ENCODE measurements at places on chromosomes 4 and X. TPM values are rescaled to one million over a fixed set of nuclear protein-coding genes. Genes with fewer than 3 reads are reported as not detected.

DNA sequence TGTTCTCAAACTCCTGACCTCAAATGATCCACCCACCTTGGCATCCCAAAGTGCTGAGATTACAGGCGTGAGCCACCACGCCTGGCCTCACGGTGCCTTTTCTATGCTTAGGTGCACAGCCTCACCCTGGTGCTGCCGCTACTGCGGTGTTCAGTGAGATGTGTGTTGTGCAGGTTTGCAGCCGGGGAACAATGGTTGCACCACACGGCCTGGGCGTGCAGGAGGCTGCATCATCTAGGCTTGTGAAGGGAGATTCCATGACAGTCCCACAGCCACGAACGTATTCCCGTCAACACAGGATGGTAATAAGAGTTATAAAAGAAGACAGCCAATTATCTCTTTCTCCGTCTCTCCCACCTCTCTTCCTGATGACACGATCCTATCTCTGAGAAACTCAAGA lies 22.0 kb downstream of the CPLX1 start:
- DNase-seq: no peak

- no peak for DNase-seq
Measured at GRCh38 chrX:23935106-23935505, 27.3 kb downstream of the CXorf58 start.

- no peak for DNase-seq
Measured at GRCh38 chr4:178970433-178971140, 1528.3 kb upstream of the AGA start.

DNA sequence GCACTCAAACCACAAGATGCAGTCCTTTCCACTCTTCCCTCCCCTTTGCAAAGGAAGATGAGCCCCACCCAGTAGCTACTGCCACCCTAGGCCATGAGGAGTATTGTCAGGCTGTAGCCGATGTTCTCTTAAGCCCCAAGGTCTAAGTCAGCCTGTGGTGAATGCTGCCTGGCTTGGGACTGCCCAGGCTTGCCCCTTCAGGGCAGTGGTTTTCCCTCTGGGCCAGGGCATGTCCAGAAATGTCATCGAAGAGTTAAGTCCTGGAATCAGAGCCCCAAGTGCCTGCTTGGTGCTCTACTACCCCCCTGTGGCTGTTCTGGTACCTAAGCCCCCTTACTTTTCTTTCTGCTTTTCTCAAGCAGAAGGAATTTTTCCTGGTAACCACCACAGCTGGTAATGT lies 11.8 kb upstream of the PGK1 start:
- no peak for DNase-seq

DNA sequence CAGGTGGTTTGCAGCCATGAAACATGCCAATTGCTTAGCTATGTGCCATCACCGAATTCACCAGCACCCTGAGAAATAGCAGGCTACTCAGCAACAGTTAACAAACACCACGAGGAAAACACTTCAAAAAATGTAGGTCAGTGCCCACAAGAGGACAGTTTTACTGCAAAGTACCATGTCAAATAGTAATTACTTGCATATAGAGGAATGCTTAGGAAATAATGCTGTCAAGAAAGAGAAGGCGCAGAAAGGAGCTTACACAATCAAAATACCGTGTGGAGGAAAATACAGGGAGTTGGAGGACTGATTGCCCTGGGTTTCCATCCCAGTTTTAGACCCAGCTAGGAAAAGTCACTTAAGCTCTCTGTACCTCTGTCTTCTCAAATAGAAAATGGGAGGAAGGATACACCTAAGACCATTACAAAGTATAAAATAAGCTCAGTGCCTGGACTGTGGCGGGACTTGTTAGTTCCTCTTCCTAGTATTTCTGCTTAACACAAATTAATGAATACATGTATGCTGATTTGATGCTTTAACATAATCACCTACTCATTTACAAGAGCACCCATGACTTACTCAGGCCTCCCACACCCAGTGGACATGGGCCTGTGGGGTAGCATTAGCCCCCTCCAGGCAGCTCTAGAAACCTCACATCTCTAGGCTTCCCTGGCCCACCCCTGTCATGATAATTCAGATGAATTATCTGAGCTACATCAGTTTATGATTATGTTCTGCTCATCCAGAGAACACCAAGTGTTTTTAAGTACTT lies 44.5 kb upstream of the IL21 start:
- DNase-seq: no peak

GRCh38 chr4:54941994-54942552 lies 183.3 kb downstream of the KDR start:
- no peak for DNase-seq

DNA sequence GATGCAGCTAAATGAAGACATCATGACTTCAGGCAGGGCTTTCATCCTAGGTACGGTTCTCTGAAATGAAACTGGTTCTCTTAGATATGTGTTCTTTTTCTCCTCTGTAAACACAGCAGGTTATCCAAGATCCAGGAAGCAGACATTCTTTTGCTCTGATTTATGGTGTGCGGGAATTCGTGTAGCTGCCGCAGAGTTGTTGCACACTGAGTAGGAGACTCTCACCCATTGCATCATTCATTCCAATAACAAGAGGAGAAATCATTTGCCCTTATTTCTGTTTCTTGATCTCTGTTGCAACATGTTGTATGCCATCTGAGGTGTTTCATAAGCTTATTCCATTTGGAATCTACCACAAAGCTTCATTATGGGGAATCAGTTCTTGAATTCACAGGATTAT lies 133.6 kb upstream of the VCX2 start:
- no peak for DNase-seq

DNA sequence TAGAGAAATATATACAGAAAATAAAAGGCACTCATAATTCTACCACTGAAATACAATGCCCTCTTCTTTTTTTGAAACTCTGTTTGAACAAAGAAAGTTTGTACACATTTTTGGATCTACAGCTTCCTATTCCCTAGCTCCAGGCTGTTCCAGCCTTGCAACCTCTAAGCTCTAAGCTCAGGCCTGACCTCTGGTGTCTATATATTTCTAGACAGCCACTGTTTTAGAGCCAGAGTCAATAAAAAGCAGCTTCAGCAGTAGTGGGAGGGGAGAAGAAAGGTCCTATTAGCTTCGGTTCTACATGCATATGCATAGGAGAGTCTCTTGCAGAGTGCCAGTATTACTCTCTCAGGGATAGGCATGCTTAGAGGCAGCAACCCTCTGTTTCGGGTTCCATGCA lies 39.7 kb downstream of the CLDN2 start:
- no peak for DNase-seq

DNA sequence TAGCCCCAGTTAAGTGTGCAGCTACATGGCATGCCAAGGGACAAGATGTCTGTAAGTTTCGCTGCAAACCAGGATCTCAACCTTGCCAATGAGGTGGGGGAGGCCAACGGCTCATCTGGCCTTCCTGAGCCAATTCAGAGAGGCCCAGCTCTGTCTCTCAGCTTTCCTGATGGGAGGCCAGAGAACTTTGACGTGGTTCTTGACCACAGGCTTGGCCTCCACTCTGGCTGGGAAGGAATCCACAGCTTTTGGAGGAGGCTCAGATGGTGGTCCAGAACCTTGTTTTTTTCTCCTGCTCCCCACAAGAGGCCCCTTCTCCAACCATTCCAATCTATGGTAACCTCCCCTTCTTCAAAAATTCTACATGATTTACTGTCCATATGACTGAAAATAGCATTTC lies 9.8 kb downstream of the CAPN6 start:
- no peak for DNase-seq

DNA sequence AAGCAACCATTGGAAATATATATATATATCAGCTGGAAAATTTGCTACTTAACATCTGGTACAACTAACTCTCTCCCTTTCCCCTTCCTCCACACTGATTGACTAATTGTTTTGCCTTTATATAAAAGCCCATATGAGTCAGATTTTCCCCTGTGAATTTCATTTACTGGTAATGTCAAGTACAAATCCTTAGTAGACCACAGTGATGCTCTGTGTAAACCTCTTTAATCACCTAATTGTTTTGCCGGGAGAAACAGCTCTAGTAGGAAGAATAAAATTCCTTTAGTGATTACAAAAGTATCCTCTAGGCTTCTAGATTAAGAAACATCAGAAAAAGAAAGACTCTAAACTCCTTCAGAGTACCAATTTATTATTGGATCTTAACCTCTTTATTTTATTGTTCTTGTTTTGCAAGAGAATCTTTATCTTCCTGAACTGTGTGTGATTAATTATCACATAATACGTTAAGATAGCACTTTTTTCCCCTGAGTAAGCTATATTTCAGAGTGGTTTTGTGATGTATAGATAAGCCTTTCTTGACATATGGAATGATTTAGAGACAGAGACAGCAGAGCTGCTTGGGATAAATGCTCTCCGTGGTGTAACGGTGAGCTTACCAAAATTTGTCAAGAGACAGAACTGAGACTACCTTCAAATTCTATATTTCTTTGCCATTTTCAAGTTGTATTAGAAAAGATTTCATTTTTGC lies 1606.4 kb upstream of the TENM3 start:
- DNase-seq: no peak

GRCh38 chr4:165308166-165308565 lies 19.3 kb upstream of the MSMO1 start:
- no peak for DNase-seq

DNA sequence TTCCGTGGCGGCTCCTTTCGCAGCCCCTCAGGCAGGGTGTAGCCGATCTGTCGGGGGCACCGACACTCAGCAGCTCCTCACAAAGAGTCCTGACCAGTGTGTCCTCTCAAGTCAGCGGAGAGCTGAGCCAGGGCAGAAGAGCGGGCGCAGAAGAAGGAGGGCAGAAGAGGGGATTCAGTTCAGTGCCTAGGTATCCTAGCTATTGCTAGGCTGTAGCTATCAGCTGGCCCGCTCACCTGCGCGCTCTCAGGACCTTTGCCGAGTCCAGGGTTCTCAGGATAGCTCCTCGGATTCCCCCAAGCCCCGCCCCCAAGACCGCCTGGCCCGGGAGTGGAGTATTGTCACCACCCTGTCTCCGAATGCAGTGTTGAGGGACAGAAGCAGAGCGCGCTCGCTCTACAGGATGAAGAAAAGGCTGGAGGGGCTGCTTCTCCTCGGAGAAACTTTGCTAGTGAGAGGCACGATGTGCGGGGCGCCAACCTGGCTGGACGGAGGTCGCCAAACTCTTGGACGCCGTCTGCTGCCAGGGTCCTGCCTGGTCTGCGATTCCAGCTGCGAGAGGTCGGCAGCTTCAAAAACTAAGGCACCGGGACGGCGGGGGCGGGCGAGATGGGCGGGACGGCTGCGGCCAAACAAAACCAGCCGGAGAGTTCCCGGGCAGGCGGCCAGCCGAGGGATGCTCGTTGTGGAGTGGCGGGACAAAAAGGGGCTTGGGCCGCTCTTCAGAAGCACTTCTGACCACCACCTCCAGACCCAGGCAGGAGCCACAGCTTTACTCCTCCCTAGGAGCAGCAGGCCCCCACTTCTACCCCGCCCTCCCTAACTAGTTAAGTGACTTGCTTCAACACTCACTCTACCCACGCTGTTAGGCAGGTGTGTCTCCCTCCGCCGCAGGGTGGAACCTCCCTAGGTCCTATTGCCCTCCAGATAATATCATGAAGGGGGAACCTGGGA lies at the start of gene XKRX:
Gene XKRX (minus strand): TSS at position 258 of the 954 bp plus-strand sequence. CDS start 613 bp downstream, outside the sequence.
- DNase-seq: no peak

GRCh38 chrX:39000802-39001201 lies 199.5 kb downstream of the MID1IP1 start:
- no peak for DNase-seq

DNA sequence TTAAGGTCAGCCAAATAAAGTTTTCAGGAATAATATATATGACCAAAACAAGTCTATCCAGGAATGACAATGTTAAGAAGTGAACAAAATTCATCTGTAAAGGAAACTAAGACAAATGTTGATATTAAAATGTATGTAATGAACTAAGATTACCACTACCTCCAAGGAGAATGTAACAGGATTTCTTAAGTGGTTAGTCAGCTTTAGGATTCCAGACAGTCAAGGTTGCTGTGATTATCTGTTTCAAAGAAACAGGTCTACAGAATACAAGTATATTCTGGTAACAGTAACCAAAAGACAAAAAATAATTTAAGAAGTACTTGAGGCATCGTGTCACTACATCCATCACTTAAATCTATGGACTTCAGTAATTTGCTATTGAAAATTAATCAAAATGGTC lies 172.8 kb downstream of the SCFD2 start:
- no peak for DNase-seq

DNA sequence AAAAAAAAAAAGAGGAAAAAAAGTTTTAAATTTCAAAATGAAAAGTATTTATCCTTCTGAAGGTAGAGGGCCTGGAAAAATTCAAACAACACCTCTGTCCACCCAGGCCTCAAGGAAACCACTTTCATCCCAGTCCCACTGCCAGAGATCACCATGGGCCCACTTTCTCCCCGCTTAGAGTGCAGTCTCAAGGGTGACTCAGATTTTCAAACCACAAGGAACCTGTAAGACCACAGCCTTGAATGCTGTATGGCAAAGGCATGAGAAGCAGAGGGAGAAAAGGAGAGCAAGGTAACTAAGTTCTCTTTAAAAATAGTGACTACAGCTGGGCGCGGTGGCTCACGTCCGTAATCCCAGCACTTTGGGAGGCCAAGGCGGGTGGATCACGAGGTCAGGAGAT lies 87.9 kb upstream of the PACRGL start:
- no peak for DNase-seq

DNA sequence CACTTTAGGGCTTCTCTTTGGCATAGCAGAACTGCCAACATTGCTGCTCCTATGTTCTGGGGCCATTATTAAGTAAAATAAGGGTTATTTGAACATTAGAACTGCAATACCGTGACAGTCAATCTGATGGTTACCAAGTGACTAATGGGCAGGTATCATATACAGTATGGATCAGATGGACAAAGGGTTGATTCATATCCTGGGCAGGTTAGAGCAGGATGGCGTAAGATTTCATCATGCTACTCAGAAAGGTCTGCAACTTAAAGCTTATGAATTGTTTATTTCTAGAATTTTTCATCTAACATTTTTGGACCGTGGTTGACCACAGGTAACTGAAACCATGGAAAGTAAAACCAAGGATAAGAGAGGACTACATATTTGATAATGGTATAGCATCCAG lies 40.9 kb downstream of the BRCC3 start:
- DNase-seq: no peak

DNA sequence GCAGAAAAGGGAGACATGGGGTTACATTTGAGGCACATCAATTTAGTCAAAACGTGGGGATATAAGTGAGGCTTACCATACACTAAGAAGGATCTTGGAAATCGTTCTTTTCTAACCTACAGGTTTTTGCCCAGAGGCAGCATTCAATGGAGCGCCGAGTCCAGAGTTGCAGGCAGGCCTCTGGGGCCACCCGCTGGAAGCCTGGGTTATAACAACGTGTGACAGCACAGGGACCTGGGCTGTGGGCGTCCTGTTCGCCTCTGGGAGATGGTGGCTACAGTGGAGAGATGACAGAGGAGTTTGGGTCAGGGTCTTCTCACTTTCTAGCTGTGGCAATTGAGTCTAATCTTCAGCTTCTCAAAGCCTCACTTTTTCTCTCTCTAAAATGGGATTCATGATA lies 53.9 kb downstream of the ENPP6 start:
- no peak for DNase-seq

GRCh38 chr4:16065066-16065465 lies 18.8 kb downstream of the PROM1 start:
- DNase-seq: no peak

The PNCK gene
- 5.6 TPM for polyA plus RNA-seq

The GNRHR gene
- polyA plus RNA-seq: 0.36 TPM

The CSAG2 gene
- polyA plus RNA-seq: not detected

The MID1 gene
- 22.6 TPM for polyA plus RNA-seq

The XKRX gene
- 0.23 TPM for polyA plus RNA-seq

The GASK1B gene
- polyA plus RNA-seq: 34.4 TPM

The PDLIM5 gene
- 59.2 TPM for polyA plus RNA-seq

The LRPAP1 gene
- 198 TPM for polyA plus RNA-seq

The VSIG1 gene
- polyA plus RNA-seq: 0.85 TPM

The MAGEE2 gene
- 0.47 TPM for polyA plus RNA-seq
